ENCODE measurements at places on chromosomes 3 and 15.

GRCh38 chr3:150495563-150496168 lies 50.6 kb downstream of the SERP1 start:
- DNase-seq: no peak

DNA sequence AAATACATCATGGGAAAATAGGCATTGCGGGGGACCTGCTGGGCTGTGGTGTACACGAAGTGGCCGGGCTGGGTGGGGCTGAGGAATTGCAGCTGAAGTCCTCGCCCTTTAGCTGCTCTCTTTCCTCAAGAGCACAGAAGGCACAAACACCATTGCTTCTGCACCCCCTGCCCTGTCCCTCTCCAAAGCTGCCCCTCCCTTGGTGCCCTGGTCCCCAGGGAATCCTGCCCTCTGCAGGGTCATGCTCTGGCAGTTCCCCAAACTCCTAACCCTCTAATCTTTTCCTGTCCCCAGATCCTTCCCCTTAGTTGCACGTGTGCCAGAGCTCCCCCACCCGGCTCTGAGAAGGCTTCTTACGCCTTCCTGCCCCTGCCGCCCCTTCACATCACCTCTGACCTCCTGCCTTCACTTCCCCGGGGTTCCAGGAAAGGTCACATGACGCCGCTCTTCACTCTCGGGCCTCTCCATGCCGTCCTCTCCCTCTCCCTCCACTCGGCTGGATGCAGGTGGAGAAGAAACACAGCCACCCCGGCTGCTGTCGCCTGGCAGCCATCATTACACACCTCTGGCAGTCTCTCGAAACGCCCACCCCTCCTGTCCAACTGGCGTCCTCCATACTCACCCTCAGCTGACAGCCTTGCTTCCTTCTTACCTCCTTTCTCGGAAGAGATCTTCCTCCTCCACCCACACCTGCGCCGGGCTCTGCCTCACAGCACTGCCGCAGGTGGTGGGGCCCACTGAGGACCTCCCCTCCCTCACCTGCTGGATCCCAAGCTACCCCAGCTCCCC lies 6.9 kb upstream of the PCSK6 start:
- DNase-seq: no peak

GRCh38 chr15:42087926-42088800 lies 6.2 kb downstream of the PLA2G4D start:
- no peak for DNase-seq

DNA sequence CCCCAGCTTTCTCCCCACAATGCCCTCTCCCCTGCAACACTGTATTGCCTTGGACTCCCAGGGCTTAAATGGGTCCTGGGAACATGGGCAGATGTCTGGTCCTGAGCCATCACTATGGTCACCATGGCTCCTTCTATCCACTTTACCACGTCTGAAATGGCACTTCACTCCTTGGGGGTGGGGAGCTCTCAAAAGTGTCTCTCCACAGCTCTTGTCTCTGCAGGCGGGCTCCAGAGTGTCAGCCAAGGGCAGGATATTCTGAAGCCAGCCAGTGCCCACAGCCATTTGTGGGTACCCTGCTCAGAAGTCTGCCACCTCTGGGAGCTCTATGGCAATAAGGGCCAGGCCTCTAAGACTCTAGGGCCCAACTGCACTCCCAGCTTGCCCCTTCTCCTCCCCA lies 163.9 kb downstream of the PPM1L start:
- no peak for DNase-seq

DNA sequence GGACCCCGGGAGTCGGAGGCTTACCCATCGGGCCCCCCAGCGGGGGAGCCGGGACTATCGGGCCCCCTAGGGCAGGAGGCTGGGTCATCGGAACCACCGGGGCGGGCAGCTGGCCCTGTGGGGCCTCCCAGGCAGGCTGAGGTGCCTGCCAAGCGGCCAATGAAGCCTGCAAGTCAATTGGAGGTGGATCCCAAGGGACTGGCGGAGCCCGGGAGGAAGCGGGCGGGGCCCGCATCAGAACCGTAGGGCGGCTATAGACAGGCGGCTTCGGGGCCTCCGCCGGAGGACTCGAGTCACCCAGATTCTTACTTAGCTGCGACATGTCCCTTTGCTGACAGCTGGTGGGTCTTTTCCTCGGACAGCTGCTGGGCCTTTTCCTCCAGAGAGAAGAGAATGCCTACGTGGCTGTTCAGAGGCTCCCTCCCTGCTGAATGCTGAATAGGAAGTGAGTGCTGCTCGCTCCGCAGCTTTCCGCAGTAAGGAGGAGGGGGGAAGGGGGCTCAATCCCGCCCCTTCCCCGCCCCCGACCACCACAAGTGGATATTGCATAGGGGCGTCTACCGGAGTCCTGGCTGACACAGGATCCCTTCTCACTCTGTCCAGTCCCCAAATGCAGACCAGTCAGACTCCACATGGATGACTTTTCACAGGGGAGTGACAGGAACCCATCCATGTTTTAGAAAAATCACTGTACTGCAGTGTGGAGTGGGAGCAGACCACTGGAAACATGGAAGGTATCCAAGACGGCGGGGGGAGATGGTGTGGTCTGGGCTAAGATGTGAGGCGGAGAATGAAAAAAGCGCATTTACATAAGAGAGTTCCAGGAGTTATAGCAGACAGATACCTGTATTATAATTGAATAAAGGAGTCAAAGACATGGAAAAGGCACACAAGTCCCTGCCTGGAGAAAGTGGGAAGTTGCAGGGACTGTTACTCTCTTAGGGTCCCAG lies at the start of gene MAGEL2:
Gene MAGEL2, minus strand, starts transcription at position 447 of the 950 bp plus-strand sequence. Its CDS starts 125 bp downstream, at position 322.
- no peak for DNase-seq

DNA sequence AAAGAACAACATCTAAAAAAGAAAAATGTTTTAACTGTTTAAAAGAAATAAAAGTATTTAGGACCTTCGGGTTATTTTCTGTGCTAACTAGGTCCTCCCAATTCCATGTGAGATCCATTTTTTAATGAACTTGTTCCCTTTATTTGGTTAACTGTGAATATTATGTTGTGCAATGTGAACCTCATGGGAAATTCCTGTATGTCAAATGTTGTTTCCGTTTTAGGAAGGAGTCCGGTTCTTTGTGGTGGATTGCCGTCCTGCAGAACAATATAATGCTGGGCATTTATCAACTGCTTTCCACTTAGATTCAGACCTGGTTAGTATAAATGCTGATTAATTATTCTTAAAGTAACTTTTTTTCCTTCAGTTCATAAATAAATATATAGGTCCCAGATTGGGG lies 35.5 kb upstream of the NIT2 start:
- no peak for DNase-seq

DNA sequence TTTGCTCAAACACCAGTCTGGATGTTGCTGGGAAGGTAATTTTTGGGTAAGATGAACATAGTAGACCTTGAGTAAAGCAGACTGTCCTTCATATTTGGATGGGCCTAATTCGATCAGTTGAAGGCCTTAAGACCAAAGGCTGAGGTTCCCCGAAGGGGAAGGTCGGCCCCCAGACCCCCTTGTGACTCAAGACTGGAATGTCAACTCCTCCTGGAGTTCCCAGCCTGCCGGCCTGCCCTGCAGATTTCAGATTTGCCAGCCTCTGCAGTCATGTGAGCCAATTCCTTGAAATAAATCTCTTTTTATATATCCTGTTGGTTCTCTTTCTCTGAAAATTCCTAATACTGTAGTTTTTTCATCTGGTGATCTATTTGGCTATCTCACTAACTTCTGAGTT lies 146.5 kb downstream of the APBA2 start:
- no peak for DNase-seq

GRCh38 chr3:111717601-111718000 lies 122.5 kb upstream of the ZBED2 start:
- DNase-seq: no peak

DNA sequence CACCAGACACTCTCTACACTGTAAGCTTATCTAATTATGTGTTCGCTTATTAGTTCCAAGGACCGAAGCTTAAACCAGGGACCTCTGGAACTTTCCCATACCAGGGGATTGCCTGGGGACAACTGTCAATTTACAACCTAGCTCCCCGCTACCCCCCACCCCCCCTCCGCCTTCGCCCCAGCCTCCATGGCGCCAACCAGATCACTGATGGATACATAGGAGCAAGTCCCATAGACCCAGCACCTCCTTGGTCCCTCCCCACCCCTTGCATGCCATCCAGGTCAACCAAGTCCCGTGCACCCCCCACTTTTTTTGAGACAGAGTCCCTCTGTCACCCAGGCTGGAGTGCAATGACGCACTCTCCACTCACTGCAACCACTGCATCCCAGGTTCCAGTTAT lies 930 bp upstream of the PDCD7 start:
- no peak for DNase-seq

GRCh38 chr3:123420416-123420968 lies 28.4 kb downstream of the ADCY5 start:
- no peak for DNase-seq

GRCh38 chr15:61835496-61836106 lies 224.6 kb downstream of the VPS13C start:
- DNase-seq: peak; percentile 16

- no peak for DNase-seq
These were observed 26.2 kb upstream of the LARS2 start for GRCh38 chr3:45362161-45362560.

Data from stimulated activated CD8-positive, alpha-beta memory T cell treated with anti-CD3 and anti-CD28 coated beads, Interleukin-2, amount 100 ng/mL, for 48 hours (primary cell).